ENCODE measurements at places on chromosomes 3 and 15.
A peak's percentile ranks its signal among the peaks of the same experiment; 100 is the strongest.

DNA sequence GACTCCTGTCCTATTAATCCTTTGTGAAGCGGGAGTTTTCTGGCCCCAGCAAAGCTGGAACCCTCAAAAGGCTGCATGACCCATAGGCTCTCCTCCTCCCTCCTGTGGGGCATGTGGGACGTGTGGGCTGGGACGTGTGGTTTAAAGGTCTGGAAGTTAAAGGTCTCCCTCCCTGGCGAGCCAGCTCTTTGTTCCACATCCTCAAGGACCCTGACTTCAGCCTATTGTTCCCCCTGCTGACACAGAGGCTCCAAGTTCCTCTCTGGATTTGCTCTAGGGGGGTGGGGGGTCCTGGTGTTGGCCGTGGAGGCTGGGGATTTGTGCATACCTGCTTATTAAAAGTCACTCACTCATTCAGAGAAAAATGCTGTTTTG lies 44.2 kb downstream of the SMAD6 start:
- DNase-seq: no peak

DNA sequence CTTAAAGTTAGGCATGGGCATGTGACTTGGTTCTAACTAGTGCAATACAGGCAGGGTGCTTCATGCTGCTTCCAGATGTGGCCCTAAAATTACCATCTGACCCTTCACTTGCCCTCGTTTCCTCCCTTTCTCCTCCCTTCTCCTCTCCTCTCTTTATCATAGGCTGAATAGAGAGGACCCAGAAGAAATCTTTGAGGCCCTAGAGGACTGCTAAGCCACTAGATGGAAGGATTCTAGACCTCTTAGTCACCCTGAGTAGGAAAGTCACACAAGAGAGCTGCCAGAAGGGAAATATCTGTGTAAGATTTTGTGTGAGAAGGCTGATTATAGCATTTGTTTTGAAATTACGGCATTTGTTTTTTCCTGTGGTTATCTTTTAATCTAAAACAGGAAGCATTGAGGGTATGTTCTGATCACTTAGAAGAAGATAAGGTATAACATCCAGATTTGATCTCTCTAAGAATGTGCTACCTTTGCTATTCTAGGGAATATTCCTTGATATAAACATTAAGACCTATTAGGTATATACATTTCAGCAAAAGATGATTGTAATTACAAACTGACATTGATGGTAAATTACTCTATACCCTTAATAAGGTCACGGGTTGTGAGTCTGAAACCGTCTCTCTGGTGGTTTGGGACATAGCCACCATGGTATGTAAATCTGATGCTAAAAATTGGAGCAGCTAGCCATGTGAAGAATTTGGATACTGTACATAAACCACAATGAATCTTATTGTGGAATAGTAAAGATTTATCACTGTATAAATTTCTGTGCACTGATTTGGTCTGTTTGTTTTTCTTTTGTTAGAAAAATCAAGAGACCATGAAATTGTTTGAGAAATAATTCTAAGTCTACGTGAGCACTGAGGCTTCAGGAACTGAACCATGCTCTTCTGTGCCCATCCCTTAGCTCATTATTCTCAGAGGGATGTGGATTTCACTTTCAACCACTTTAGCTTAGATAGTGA lies 84.1 kb downstream of the TP63 start:
- DNase-seq: no peak

DNA sequence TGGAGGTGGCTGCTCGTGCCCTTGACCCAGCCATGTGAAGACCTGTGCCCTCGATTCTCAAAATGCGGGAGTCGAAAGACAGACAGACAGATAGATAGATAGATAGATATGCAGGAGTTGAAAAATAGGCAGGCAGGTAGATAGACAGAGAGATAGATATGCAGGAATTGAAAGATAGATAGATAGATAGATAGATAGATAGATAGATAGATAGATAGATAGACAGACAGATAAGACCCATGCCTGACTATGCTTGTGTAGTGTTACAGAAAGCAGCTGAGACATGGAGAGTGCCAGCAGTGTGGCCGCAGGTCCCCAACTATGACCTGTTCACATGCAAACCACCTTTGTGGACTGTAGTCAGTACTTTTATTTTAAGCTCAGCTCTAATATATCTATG lies 17.2 kb downstream of the GPD1L start:
- DNase-seq: no peak

- no peak for DNase-seq
Observed at GRCh38 chr3:179608931-179609720, 4.5 kb downstream of the NDUFB5 start.

DNA sequence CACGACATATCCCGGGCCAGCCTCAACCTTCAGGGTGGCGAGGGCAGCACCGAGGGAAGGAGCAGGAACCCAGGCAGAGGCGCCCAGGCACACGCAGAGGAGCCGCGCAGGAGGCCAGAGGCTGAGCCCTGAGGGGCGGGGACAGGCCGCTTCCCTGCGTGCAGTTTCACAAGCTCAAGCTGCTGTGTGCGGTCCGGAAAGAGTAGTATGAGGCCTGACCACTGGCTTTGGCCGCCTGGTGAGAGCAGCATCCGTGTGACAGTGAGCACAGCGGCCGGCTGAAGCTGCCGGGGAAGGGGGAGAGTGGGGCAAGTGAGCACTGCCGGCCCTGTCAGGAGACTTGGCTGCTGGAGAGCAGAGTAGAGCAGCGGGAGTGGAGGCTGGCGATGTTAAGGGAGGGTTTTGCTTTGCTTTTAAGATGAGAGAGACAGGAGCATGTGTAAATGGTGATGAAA lies 8.7 kb downstream of the ZDHHC19 start:
- no peak for DNase-seq

- no peak for DNase-seq
Observed at GRCh38 chr3:25597535-25598101, 67.1 kb downstream of the TOP2B start.

DNA sequence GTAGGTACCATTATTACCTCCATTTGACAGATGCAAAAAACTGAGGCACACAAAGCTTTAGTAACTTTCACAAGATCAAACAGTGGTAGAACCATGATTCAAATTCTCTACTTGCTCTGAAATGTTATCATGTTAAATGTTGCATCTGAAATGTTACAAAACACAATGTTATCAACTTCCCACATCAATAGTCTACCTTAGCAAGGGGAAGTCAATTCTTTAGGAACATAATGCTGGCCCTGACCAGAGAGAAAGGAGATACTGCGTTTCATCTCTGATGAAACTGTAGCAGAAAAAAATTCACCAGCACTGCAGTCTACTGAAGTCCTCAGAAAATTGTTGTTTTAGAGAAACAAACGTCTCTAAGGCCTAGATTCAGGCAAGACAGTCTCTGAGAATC lies 174.1 kb downstream of the SATB1 start:
- DNase-seq: no peak

DNA sequence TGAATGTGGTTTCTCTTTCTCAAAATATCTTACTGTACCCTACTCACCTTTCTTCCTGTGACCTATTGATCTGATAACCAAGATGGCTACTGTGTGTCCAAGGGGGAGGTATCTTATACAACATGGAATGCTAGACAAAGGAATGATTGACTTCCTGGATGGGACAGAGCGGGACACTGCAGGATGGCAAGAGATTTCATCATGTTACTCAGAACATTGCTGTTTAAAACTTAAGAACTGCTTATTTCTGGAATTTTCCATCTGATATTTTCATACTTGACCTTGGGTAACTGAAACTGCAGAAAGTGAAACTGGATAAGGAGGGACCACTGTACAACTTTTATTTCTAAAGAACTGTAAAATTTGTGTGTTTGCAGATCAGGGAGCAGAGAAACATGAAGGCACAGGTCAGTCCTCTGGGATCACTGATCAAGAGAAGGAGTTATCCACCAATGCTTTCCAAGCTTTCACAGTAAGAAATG lies 18.5 kb downstream of the CNOT10 start:
- DNase-seq: no peak

DNA sequence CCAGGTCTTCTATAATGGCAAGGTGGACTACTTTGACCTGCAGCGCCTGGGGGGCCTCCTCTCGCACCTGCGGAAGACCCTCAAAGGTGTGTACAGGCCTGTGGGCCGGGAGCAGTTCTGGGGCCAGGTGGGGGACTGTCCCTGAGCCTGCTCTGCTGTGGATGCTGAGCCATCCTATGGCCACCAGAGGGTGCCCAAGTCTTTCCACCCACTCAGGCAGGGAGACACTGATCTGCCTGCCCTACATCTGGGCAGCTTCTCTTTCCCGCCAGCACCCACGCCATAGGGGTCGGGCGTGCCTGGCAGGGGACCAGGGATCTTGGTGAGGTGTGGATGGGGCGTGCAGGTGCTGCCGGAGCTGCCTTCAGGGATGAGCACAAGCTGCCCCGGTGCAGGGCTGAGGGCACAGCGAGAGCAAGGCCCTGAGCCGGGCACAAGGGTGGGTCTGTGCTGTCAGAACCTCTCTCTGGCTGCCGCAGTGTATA lies 14.1 kb downstream of the RNF123 start:
- DNase-seq: peak; percentile 26

- no peak for DNase-seq
Observed at GRCh38 chr3:58041182-58041825, 33.1 kb downstream of the FLNB start.

GRCh38 chr3:169627073-169627472 lies 36.4 kb downstream of the MECOM start:
- DNase-seq: no peak

DNA sequence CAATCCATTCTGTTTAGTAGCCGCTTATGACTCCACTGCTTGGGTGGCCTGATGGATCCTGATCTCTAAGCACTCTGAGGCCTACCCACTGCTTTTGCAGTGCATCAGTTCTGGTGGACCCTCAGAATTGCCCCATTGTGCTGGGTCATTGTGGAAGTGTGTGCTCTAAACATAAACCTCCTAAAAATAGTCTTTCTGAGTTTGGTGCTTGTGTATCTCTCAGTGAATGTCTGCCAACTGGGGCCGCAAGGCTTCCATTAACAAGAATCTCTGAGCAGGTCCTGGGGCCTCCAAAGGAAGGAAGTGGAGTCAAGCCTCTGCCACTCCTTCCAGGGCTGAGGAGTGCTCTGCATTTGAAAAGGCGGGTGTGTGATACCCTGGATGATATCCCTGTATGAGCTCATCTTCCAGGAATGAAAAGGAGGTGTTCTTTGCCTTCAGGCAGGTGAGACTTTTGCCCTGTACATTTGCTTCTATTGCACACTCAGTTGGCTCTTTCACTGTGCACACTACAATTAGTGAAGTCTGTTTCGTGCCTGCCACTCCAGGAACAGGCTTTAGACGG lies 80.0 kb upstream of the CACNA2D3 start:
- DNase-seq: no peak

- DNase-seq: no peak
Observed at GRCh38 chr15:57313134-57313483, 63.2 kb upstream of the CGNL1 start.

DNA sequence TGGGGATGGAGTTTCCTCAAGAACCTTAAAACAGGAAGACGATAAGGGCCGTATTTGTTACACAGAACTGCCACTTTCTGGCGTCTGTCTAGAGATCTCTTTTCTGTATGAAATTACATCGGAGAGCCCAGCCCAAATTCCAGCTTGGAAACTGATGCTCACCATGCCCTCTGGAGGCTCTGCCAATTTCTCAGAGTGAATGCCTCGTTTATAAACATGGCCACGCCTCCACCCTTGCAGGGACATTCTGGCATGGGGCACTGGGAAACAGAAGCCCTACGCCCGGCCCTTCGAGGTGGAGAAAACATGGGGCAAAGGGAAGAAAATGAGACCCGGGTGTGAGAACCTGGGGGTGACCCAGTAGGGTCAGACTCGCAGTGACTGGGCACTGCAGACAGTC lies 53.4 kb upstream of the SEC13 start:
- no peak for DNase-seq

DNA sequence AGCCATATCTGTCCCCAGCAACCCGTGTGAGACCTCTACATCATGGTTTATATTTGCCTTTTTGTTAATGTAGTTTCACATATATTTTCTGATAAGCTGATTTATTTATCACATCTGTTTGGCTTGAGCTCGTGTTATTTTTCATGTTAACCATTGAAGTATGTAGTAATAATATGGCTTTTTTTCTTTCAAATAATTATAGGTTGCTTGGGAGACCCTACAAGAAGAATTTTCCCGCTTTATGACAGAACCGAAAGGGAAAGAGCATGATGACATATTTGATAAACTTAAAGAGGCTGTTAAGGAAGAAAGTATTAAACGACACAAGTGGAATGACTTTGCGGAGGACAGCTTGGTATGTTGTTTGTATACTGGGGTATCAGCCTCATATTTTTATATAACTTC lies 63.9 kb downstream of the OPA1 start:
- DNase-seq: no peak

- DNase-seq: no peak
Observed at GRCh38 chr15:31373970-31374369, 47.3 kb downstream of the KLF13 start.

DNA sequence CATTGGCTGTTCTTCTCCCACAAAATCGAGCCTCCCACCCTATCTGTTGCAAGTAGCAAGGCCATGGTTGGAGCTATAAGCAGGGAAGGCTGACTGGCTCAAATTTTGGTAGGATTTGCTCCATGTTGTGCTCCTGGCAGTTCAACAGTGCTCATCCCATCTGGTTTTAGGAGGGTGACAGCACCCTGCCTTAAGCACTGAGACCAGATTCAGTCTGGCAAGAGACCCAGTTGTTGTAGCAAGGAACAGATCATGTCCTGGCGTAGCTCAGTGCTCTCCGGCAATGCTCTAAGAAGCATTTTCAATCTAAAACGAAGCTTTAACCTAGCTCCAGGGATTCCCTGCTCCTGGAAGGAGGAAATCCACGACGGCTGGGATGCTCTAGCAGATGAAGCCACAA lies 91.2 kb downstream of the RGMA start:
- DNase-seq: no peak

GRCh38 chr3:64814351-64814750 lies 126.6 kb upstream of the ADAMTS9 start:
- no peak for DNase-seq

GRCh38 chr3:170839518-170840100 lies 30.4 kb downstream of the RPL22L1 start:
- DNase-seq: no peak

GRCh38 chr3:169138849-169139420 lies 524.6 kb downstream of the MECOM start:
- DNase-seq: no peak

DNA sequence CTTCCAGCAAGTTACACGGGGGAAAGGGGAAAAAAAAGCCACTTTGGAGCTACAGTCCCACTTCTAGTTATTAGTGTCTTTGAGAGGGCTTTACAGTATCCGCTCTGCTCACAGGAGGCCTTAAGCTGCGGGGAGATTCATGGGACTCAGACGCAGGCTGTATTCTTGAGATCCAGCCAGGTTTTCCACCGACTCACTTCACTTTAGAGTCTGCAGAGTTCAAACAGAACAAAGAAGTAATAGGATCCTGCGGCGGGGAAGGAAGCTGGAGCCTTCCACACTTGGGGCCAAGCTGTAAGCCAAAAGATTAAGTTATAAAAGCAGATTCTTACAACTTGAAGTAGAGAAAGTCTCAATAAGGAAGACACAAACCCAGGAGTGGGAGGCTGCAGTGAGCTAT lies 60.2 kb upstream of the FAM174B start:
- DNase-seq: no peak

- no peak for DNase-seq
Observed at GRCh38 chr3:61574854-61575253, 13.5 kb downstream of the PTPRG start.

DNA sequence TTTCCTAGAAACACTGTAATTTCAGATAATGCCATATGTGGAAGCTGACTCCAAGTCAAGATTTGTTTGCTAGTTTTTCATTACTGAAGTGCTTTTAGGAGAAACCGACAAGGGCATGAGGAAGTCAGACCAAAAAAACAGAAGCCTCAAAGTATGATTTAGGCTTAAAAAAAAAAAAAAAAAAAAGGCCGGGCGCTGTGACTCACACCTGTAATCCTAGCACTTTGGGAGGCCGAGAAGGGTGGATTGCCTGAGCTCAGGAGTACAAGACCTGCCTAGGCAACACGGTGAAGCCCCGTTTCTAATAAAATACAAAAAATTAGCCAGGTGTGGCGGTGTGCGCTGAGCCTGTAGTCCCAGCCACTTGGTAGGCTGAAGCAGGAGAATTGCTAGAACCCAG lies 11.6 kb downstream of the RPL15 start:
- DNase-seq: no peak

Data from stimulated activated CD4-positive, alpha-beta T cell treated with anti-CD3 and anti-CD28 coated beads, TNF-alpha, amount 100 ng/mL, for 24 hours (primary cell).